ENCODE measurements at places on chromosomes 11 and 22. TPM values are rescaled to one million over a fixed set of nuclear protein-coding genes. Genes with fewer than 3 reads are reported as not detected.

GRCh38 chr11:17877886-17878285 is 135.0 kb downstream of the SERGEF start:
- no peaks in the 10 kb centered on the region for H3K4me1 ChIP-seq
- H3K4me3 ChIP-seq: no peak overlapping the region
- DNase-seq: no peak
- no peaks in the 10 kb centered on the region for H3K36me3 ChIP-seq

GRCh38 chr11:18367431-18367830 is 26.9 kb upstream of the LDHA start:
- no peak overlapping the region for H3K27ac ChIP-seq
- H3K4me1 ChIP-seq: no peaks in the 10 kb centered on the region
- H3K36me3 ChIP-seq: peaks cover 52% of the 10 kb centered on the region
- no peak overlapping the region for H3K4me3 ChIP-seq

Gene MOGAT2
- total RNA-seq: not detected

Gene ANO9
- total RNA-seq: 21.6 TPM

All from lower lobe of right lung (tissue), 2 donors.